ENCODE measurements at places on chromosomes 1 and 21.

DNA sequence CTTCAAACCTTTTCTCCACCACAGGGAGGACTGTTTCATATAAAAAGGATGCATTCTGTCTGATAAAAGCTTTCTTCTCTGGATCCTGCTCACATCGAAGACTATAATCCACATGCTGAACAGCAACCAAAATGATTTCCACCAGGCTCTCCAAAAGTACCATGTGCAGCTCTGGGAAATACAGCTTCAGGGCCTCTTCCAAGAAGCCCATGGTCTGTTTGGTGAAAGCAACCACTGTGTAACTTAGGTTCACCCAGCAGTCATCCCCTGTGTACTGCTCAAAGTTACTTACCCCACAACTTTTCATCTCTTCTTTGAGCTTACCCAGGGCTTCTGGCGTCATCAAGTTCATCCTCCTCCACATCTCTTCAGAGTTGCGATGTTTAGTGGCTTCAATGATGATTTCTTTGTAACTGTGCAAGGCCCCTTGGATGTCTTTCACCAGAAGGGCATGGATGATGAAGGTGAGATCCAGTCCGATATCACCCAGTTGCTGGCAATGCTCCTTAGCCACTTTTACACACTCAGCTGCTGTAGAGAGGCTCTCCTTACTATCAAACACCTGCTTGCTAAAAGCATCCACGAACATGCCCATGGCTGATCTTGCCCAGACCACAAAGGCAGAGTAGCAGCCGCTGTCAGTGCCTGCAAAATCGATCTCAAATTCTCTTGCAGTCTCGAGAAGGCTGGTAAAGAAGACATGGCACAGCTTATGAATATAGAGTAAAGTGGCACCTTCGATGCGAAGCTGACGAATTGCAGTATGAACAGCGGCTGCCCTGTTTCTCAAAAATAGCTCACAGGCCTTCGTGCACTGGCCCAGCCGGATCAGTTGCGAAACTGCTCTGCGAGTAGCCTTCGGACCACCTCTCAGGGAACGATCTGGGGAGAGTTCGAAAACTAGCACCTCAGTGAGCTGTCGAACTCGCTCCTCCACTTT is 1.7 kb downstream of the EXOC8 start:
- no peak for DNase-seq

- no peak for DNase-seq
Observed at GRCh38 chr21:39562791-39563770, 49.7 kb upstream of the B3GALT5 start.

DNA sequence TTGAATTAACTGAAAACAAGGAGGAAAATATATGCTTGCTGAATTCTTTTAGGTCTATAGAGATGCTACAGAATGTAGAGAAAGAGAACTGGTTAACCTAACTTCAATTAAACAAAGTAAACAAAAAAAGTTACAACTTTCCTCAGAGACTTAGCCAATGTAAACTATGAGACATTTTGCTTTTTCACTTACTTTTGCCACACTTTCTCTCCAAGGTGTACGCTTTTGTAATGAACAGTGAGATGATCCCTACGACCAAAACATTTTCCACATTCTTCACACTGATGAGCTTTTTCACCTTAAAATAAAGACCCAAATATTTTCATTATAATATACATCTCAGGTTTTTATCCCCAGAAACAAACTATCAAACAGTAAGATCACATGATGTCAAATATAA is 28.3 kb upstream of the ASPM start:
- no peak for DNase-seq

DNA sequence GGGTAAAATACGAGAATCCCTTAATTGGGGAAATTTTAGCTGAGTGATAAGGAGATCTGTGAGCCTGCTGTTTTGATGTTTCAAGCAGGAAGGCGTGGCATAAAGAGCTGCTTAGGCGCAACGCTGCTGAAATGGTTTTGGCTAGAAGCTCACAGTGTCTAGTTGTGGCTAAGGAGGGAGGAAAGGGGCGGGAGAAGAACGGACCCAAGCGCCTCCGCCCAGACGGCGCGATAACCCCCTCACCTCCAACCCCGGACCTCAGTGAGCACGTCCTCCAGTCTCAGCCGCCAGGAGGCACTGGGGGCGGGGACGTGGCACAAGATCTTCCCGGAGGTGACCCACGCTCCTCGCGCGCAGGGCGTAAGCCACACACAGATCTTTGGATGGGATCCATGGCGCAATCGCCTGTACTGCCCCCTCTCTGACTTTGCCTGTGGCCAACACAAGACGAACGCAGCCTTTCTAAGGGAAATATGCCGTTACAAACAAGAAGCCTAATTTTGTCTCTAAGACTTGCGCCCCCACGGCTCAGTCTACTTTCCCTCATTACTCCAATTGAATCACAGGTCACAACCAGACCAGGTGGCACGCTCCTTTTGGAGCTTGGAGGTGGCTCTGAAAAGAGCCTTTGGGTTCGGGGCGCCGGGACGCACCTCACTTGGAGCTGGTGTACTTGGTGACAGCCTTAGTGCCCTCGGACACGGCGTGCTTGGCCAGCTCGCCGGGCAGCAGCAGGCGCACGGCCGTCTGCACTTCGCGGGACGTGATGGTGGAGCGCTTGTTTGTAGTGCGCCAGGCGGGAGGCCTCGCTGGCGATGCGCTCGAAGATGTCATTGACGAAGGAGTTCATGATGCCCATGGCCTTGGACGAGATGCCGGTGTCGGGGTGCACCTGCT is 23.4 kb upstream of the RNF187 start:
- no peak for DNase-seq

- no peak for DNase-seq
Observed at GRCh38 chr1:117318426-117318825, 48.8 kb upstream of the MAN1A2 start.

GRCh38 chr1:175493321-175494010 is 249.9 kb downstream of the TNR start:
- no peak for DNase-seq

DNA sequence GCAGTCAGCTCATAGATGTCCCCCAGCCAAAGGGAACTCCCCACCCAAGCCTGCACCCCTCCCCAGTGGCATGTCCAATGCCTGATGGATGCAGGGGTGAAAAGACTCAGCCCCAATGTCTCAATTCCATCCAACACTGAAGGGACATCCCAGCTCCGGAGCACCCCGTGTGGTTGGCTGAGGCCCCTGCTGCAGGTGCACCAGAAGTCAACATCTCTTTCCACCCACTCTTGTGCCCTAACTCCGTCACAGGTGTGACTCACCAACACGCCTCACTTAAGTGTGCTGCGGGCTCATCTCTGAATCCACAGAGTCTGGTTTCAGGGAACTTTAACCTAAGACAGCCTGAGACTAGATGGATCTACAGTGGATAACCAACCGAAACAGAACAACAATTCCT is 40.9 kb upstream of the ZBTB18 start:
- no peak for DNase-seq

DNA sequence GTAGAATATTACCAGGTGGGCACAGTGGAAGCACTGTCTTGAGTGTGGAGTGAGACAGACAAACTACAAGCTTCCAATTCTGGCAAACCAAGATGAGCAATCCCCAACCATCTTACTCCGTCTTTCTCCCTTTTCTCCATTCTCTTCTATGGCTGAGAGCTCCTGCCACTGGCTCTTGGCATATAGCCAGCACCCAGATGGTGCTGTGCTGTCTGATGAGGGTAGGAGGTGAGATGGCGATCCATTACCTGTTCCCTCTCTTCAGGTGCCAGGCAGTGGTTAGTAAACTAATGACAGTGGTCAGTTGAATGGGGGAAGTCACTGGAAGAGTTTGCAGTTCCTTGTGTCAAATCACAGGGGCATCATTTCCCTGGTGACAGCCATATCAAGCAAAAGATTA is 108.4 kb downstream of the FNBP1L start:
- DNase-seq: no peak

GRCh38 chr1:23980728-23981070 is 572 bp upstream of the SRSF10 start:
- DNase-seq: no peak

- DNase-seq: no peak
Observed at GRCh38 chr1:33312413-33312749, 8.5 kb downstream of the A3GALT2 start.

- no peak for DNase-seq
Observed at GRCh38 chr1:25505656-25506385, 37.6 kb upstream of the LDLRAP1 start.

DNA sequence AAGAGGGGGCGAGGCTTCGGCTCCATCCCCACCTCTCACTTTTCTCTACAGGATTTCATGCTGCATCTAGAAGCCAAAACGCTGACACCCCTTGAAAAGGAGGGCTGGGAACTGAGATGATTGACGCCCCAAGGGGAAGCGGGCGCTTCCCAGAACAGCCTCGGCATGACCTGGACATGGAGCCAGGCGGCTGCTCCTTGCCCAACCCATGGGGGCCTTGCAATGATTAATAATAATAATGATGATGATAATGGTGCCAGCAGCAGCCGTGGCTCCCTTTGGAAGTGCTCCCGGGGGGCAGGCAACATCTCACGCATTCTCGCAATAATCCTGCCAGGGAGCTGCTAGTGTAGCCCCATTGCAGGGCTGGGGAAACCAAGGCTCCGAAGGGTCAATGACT is 78.2 kb downstream of the RAP1GAP start:
- DNase-seq: no peak

- DNase-seq: no peak
Observed at GRCh38 chr1:34013136-34013535, 149.3 kb downstream of the HMGB4 start.

DNA sequence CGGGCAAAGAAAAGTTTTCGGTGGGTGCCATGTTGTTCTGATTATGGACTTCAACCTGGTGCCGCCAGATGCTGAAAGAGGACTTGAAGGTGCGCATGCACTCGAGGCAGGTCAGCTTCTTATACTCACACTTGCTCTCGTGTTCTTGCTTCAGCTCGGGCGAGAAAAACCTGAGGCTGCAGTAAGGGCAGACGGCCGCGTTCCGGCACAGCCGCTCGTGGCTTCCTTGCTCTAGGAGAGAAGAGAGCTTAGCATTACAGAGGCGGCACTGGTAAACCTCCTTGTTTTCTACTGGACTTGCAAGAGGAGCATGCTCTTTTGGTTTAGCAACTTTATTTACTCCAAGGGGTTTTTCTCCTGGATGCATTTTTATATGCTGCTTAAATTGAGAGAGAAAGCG is 18.5 kb downstream of the ZBTB21 start:
- no peak for DNase-seq

- DNase-seq: no peak
Observed at GRCh38 chr1:217089361-217090014, 366.3 kb upstream of the ESRRG start.

DNA sequence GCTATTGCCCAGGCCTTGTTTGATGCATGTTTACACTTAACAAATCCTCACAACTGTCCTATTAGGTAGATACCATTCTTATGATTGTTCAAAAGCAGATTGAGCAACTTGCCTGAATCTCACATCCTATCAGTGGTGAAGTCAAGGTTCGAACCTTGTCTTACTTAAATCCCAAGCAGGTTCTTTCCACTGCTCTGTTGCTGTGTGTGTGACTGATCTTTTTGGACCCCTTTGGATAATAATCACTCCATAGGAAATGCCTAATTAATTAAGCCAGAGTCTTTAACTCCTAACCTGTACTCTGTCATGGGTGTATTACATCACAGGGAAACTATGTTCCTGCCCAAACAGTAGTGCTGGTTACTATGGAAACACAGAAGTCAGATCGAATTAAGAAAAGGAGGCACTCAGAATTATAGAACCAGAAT is 84.2 kb downstream of the SPATA46 start:
- no peak for DNase-seq

DNA sequence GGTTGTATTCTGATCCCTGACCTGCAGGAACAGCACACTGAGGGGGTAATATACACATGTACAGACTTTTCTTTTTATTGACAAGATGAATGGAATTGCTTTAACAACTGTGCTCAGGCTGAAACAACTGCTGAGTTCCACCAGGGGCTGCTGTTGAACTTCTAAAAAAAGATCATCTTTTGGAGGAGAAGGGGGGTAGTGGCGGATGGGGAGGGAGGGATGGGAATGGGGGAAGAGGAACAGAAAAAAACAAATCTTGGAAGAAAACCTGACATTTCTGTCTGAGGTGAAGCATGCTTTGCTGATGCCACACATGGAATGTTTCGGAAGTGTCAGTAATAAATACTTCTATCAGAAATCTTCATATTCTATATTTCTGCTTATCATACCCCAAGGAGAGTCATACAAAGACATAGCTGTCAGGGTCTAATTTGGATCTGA is 75.0 kb downstream of the RWDD3 start:
- DNase-seq: no peak

DNA sequence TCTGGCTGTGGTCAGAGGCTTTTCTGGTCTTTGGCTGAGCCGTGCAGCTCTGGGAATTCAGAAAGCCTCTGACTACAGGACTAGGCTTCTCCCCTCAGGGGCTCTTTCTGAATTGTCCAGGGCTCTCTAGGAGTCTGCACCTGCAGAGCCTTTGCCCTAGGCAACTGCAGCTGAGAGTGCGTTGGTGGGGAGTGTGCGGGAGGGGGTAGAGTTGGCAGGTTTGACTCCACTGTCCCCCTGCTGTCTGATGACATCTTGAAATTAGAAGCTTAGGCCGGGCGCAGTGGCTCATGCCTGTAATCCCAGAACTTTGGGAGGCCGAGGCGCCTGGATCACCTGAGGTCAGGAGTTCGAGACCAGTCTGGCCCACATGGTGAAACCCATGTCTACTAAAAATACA is 32.9 kb downstream of the KIAA1614 start:
- no peak for DNase-seq

DNA sequence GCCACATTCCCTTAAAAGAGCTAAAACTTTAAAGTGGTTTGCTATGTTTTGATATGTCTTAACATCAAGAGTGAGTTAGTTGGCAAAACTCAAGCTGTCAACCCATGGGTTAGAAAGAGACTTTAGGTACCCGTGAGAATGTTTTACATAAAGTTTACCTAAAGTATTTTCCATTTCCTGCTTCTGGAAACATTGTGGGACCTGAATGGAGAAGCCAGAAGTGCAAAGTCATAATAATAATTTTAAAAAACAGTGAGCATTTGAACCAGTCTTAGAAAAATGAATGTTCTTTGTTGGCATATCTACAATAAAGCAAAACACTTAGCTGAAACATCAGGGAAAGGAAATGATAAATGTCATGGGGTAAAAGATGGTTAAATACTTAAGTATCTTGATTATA is 34.8 kb downstream of the LRRC8C start:
- no peak for DNase-seq
